ENCODE measurements at places on chromosomes 3 and 15.
A peak's percentile ranks its signal among the peaks of the same experiment; 100 is the strongest.

- DNase-seq: no peak
Observed at GRCh38 chr3:129868912-129869311, 24.6 kb downstream of the TMCC1 start.

- DNase-seq: no peak
Observed at GRCh38 chr15:31260646-31261265, 65.9 kb upstream of the KLF13 start.

GRCh38 chr3:54844211-54844610 lies 83.6 kb downstream of the LRTM1 start:
- no peak for DNase-seq

DNA sequence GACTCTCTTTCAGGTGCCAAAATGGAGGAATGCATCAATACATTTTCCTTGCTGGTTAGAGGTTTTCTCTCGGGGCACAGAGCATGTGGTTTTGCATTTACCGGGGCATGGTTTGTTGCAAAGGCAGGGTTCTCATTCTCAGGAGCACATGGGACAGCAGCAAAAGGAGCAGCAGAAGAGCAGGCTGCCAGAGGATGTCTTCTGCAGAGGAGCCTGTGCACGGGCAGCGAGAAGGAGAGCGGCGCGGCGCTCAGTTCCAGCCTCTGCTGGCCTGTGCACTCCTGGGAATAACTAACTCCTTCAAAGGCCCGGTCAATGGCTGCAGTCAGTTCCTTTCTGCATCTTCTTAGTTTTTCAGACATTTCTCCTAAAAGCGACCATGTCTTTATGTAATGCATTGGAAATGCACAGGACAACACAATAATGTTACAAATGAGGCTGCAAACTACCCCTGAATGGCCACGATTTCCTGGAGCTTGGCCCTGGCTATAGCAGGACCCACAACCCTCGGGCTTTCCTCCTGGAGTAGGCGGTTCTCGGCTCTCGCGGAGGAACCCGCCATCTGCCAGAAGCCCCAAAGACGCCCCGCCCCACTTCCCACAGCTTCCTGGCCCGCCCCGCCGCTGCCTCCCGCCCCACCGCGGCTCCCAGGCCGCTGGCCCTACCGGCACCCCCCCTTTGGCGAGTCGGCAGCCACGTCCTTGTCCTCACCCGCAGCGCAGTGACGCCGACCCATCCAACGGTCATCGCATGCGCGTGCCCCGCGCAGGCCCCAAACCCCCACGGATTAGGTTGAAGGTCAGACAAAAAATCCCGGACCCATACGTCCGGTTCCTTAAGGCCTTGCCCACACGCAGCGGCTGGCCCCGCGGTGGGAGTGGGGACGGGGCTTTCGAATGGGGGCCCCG lies at the start of gene C3orf62:
Gene C3orf62 (minus strand): TSS at position 758 of the 908 bp plus-strand sequence. CDS start 360 bp downstream, at position 398.
- peak; percentile 67 for DNase-seq

- peak; percentile 46 for DNase-seq
Observed at GRCh38 chr3:62201438-62202035, 171.8 kb downstream of the FEZF2 start.

DNA sequence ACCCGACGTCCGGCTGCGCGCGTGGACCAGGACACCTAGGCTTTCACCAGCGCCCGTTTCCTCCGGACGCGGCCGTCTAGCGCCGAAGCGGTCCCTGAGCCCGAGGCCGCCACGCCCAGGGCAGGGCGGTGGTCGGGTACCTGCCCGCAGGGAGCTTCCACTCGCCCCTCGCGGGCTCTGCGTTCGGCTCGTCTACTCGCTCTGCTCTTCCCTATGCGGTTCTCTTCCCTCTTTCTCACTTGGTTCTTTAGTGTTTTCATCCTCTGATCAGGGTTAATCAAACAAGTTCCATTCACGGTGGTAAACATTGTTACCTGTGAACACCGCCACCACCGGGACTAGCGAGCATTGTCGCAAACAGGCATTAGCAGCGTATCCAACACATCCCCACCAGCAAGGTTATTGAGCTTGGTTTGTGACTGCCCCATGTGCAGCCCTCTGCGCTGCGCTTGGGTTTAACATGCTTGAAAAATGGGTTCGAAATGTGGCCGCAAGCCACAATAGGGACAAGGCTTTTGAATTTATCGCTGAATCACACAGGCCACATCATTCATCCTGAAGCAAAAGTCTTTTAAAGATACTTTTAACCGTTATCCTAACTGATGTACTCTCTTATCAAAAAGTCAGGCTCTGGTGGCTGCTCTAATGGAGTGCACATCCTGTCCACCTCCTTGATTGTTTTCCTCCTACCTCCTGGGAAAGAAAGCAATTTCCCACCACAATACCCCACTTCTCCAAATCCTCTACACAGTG lies 843 bp upstream of the CD47 start:
- no peak for DNase-seq

DNA sequence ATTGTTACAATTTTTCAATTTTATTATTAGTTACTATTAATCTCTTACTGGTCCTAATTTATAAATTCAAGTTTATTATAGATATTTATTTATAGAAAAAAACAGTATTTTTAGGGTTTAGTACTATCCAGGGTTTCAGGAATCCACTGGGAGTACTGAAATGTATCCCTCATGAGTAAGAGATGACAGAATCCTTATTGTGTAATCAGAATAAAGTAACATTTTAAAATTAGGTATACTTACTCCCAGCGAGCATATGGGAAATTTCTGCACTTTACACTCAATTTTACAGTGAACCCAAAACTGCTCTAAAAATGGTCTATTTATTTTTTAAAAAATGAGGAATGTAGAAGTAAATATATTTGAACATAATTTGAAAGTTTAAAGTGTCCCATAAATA lies 202.7 kb downstream of the CGGBP1 start:
- DNase-seq: peak; percentile 42

GRCh38 chr3:71916747-71917369 lies 131.9 kb upstream of the PROK2 start:
- peak; percentile 31 for DNase-seq

DNA sequence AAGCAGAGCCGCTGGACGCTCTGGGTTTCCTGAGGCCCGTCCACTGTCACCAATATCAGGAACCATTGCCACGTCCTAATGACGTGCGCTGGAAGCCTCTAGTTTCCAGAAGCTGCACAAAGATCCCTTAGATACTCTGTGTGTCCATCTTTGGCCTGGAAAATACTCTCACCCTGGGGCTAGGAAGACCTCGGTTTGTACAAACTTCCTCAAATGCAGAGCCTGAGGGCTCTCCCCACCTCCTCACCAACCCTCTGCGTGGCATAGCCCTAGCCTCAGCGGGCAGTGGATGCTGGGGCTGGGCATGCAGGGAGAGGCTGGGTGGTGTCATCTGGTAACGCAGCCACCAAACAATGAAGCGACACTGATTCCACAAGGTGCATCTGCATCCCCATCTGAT lies 3.3 kb downstream of the RHO start:
- DNase-seq: no peak

DNA sequence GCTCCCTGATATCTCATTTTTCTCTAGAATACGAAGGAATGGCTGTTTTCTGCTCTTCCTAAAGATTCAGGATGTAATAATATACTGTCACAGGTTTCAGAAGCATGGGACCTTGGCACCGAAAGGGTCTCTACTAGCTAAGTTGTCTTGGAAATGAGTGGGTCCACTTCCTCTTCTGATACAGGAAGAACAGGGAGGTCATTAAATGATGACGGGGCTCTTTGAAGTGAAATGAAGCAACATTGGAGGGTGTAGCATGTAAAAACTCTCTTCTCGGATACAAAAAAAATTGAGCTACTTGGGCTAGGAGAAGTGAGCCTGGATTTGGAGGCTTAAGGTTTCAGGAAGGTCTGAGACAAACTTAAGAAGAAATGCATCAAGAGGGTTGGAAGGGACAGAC lies 349.8 kb upstream of the TPRG1 start:
- DNase-seq: no peak
